ENCODE measurements at places on chromosomes 7 and 10.
A peak's percentile ranks its signal among the peaks of the same experiment; 100 is the strongest.

- no peak for DNase-seq
Measured at GRCh38 chr7:107499731-107500130, 29.9 kb downstream of the GPR22 start.

DNA sequence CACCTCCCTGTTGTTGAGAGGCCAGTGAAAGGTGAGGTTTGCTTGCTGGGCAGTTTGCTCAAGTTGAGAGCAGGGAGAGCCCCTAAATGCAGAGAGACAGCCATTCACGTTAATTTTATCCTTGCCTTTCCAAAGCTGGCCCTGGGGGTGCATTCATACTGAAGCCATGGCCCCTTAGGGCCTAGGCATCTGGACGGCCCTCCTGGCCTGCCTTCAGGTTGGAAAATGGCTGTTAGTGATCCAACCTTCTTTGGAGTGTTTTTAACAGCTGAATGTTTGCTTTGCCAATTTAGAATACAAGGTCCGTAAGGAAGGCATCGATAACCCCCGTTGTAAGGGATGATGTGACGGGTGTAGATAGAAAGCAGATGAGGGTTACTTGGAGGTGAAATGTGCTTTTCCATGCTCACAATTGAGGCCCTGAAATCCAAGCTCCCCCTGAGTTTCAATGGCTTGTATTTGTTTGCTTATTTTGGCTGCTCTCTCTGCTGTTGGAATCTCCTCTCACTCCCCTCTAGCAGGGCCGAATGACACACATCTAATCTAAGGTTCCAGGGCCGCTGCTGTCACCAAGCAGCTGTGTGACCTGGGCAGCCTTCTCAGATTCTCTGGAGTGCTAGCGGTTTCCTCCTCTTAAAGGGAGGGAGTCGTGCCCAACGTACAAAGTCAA lies 171.6 kb upstream of the MKI67 start:
- peak; percentile 80 for DNase-seq

- DNase-seq: no peak
Measured at GRCh38 chr10:95909561-95909960, 1.8 kb downstream of the CC2D2B start.

DNA sequence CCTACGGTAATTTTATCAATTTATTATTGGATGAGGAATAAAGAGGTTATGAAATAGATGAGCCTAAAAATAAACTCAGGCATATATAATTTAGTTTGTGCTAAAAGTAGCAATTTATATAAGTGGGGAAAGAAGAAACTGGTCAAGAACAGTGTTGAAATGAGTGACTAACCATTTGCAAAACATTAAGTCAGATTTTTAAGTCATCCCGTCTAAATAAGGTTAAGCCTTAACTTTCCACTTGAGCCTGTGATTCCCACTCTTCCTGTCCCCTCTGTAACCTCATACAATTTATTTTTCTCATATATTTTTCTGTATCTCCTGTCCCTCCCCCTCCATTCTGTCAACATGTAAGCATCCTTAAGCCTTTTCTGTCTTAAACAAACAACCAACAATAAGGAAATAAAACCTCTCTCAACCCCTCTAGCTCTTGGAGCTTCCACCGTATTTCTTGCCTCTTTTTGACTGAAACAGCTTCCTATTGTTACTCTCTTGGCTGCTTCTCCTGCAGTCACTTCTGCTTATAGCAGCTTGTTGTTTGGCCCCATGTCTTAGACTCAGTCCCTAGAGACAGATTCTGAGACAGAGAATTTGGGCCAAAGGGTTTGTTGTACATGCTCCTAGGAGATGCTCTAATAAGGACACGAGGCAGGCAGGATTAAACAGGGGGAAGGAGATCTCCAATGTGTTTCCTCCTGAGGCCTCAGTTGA lies 109.7 kb downstream of the GNAI1 start:
- DNase-seq: peak; percentile 39

- no peak for DNase-seq
Measured at GRCh38 chr7:115613836-115614235, 416.7 kb downstream of the TFEC start.

DNA sequence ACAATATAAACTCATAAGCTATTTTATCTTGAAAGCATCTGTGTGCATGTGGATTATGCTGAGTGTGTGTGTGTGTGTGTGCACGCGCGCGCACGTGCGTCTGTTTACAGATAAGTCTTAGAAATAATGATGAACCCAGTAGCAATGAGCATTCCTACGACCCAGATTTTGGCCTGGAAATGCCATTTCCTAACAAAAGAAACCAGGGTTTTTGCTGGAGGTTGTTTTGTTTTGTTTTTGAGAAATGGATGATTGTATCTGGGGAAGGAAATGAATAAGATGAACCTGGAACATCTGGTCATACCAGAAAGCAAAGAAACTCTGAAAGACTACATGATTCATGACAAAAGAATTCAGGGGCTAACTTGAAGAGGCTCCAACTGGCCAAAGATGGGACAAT lies 22.1 kb upstream of the LMOD2 start:
- DNase-seq: no peak

- no peak for DNase-seq
Measured at GRCh38 chr7:1361756-1362125, 97.5 kb downstream of the MICALL2 start.

DNA sequence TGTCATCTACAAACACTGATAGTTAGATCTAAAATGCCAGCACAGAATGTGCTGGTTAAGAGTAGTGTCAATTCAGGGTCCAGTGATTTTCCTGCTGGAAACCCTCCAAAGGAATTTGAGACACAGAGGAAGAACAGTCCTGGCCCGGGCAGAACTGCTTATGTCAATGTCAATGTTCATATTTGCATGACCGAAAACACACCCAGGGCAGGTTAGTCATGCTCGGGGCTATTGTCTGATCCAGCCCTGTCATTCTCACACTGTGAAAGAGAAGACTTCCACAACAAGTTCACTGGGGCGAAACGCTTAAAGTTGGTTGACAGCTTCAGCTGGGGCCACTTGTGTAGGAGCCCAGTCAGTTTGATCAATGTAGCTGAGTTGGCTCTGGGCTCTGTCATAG lies 139.3 kb downstream of the C1GALT1 start:
- no peak for DNase-seq

- peak; percentile 87 for DNase-seq
Measured at GRCh38 chr10:132514821-132515520, 22.6 kb upstream of the INPP5A start.

DNA sequence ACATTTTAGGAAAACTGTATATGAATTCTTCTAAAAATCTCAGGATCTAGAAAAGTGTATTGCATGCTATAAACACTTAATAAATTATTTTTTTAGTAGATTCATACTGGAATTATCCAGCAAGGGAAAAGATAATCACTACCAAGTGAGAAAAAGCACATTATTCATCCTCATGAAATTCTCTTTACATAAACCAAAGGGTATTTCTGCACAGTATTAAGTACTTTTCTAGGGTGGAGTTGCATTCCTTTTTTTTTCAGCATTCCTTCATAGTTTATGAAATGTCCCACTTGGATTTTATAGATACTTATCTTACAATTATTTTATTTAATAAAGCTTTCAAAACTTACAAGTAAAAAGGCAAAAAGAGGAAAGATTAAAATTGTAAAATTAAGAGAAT lies 403.3 kb downstream of the HGF start:
- DNase-seq: no peak

DNA sequence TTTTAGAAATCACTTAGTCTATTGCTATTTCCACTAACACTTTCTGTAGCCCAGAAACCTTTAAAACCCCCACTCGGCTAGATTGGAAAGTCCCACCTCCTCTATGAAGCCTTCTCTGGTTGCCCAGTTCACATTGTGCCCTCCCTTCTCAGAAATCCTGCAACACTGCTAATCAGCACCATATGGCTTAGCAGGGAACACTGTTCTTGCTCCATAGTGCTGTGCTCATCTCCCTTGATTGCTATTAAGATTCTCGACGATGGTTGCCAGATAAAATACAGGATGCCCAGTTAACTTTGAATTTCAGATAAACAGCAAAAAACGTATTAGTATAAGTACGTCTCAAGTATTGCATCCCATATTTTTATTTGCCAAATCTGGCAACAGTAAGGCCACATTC lies 40.1 kb upstream of the XPNPEP1 start:
- DNase-seq: no peak

- no peak for DNase-seq
Measured at GRCh38 chr10:108817584-108817983, 1105.7 kb downstream of the XPNPEP1 start.

DNA sequence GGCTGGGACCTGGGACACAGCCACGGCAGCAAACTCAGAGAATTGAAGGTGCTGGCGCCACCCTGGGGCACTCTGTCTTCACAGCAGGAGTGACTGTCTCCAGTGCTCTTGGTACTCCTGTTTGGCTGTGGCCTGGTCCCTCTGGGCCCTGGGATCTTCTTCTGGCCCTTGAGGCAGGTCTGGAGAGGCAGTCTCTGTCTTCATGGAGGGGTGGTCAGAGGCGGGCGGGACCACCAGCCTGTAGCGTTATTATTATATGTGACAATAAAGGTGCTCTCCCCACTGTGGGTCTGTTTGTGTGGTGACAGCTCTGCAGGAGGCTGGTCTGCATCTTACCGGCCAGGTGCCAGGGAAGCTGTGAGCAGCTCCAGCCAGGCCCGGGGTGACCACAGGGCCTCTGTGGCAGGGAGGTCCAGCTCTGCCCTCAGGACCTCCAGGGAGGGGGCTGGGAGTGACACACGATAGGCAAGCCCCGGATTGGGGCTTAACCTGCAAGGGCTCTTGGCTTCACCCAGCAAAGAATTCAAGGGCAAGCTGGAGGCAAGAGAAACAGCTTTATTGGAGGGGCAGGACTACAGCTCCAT lies 70.3 kb downstream of the MYL10 start:
- DNase-seq: no peak

DNA sequence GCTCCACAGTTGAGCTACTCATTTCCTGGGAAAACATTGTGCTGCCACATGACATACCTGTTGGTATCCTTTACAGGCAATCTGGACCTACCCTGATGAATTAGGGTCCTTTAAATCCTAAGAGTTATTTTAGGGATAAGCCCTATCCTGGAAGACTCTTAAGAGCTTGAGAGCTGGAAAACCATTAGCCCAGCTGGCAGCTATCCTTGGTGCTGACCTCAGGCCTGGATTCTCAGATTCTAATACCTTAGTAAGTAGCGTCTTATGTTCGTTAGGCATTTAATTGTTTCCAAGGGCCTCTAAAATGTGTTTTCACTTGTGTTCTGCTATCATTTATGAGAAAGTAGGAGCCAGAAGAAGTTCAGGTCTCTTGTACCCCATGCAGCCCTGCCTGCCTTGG lies 93.0 kb upstream of the SORCS3 start:
- DNase-seq: no peak

DNA sequence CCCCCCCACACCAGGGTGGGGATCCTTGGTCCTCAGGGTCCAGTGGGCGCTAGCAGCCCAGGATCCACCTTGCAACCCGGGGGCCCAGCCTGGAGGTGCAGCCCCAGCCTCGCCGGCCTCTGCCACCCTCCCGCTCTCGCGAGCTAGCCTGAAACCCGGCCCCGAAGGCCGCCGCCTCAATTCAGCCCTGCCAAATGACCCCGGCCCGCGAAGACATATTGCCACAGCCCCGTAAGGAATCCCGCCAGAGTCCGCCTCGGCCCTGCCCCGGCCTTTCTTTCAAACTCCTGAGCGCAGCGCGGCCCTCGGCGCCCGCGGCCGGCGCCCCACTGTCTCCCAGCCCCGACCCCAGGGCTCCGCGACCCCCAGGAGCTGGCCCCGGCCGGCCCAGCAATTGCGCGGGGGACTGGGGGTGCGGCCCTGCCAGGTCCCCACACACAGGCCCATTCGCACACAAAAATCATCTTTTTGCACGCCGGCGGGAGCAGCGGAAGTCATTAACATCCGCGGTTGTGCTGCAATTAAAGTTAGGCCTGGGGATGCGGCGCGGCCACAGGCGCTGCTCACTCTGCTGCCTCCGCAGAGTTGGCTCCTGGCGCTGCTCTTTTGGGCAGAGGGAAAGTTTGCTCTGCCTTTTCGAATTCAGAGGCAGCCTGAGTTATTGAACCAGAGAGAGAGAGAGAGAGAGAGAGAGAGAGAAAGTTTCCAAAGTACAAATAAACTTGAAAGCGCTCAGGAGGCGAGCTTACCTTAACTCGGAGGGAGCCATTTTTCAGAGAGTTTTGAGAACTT lies 4.0 kb downstream of the HOXA5 start:
- peak; percentile 43 for DNase-seq

DNA sequence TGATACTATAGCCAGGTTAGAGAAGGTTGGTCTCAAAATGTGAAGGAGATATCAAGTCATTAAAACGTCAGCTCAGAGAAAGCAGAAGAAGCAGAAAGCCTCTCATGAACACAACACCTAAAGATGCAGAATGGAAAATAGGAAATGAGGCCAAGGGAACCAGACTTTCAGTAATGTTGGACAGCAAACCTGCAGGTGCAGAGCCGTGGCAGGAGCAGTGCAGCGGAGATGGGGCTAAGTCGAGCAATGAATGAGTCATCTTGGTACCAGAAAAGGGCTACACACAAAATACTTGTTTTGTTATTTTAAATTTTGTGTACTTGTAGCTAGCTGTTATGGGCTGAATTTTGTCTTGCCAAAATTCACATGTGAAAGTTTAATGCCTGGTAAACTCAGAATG lies 479.6 kb upstream of the POM121L12 start:
- DNase-seq: no peak

DNA sequence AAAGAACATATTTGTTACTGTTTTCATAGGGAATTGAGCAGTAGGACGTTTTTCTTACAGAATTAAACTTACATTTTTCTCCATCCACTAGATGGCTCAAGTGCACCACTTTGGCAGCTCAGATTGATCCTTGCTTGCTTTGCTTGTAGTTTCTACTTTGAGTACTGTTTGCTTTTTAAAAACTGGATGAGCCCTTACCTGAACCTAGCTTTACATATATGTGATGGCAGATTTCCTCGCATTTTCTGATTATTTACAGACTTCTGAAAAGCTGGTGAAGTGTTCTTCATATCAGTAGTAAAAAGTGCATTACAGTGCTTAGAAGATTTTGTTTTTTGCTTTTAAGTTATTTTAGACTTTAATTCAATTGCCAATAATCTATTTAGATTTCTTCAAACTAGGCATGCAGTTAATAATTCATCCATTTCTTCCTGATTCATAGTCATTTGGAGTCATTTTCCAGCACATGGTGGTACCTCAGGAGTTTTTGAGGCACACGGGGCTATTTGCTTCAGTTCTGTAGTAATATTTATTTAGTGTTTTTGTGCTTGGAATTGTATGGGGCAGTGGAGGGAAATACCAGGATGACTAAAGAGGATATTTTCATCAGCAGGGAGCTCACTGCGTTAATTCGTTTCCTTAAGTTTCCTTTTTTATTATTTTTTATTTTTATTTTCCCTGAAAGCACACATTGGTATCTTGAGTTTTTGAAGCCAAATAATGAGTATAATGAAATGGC lies 57.3 kb downstream of the MAPK8 start:
- peak; percentile 34 for DNase-seq

- DNase-seq: no peak
Measured at GRCh38 chr10:35493196-35494118, 111.7 kb upstream of the GJD4 start.

All from right hindlimb (tissue), 1 donor.